ENCODE measurements at places on chromosomes 1 and 21.

- H3K27ac ChIP-seq, result no peak overlapping the region
- H3K4me1 ChIP-seq, result no peaks in the 10 kb centered on the region
- H3K27me3 ChIP-seq, result no peaks in the 10 kb centered on the region
- DNase-seq, result peak; percentile 74
- H3K4me3 ChIP-seq, result no peak overlapping the region
These were observed 236.2 kb downstream of the NFIA start for GRCh38 chr1:61318319-61319125.

GRCh38 chr1:1439546-1440261, 4.2 kb downstream of the VWA1 start:
- no peak for DNase-seq
- no peaks in the 10 kb centered on the region for H3K36me3 ChIP-seq
- H3K27ac ChIP-seq, result no peak overlapping the region
- peaks cover 26% of the 10 kb centered on the region for H3K27me3 ChIP-seq

DNA sequence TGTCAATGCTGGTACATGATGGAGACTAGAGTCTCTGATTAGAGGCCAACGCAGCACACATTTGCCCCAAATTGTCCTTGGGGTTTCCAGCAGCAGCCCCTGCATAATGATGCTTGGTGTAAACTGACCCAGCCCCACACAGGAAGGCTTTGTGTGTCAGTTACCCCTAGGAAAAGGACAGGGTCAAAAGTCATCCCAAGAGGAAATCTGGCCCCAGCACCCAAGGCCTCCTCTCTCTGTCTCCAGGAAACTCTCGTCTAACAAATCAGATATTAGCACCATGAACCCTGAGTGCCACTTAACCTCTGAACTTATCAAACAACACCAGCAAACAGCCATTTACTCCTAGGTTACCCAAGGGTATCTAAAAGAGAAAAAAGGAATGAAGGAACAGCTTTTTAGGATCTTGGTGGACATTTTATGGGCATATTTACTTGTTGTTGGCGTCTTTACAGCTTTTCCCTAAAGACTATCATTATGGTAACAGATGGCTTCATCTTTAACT, 84.5 kb downstream of the PSMG1 start:
- H3K36me3 ChIP-seq, result no peaks in the 10 kb centered on the region
- H3K4me3 ChIP-seq, result no peak overlapping the region
- no peak for DNase-seq
- H3K4me1 ChIP-seq, result no peaks in the 10 kb centered on the region
- H3K27ac ChIP-seq, result no peak overlapping the region

DNA sequence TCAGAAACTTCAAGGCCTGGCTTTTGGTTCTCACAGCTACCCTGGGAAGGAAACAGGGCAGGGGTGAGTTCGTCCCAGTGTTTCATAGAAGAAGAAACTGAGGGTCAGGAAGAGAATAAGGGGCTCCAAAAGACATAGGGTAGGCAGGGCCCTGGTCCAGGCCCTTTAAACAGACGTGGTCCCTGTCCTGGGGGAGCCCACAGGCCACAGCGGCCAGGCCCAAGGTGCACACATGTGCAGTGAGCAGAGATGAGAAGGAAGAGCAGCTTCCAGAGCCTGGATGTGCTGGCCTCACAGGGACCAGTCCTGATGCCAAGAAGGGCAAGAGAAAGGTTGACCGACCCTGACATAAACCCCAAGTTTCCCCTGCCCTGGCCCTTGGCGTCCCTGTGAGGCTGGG, 295.4 kb upstream of the VAMP3 start:
- peaks cover 37% of the 10 kb centered on the region for H3K4me1 ChIP-seq
- no peak for DNase-seq
- peaks cover 16% of the 10 kb centered on the region for H3K27me3 ChIP-seq
- no peak overlapping the region for H3K4me3 ChIP-seq
- H3K36me3 ChIP-seq, result no peaks in the 10 kb centered on the region
- H3K27ac ChIP-seq, result no peak overlapping the region

- H3K27ac ChIP-seq, result peak overlapping the region; percentile 15
- no peak overlapping the region for H3K4me3 ChIP-seq
- no peaks in the 10 kb centered on the region for H3K27me3 ChIP-seq
- peaks cover 2% of the 10 kb centered on the region for H3K4me1 ChIP-seq
- H3K36me3 ChIP-seq, result peaks cover 5% of the 10 kb centered on the region
- peak; percentile 58 for DNase-seq
These were observed 27.1 kb upstream of the LEPR start for GRCh38 chr1:65393347-65393746.

GRCh38 chr1:237152506-237153335, 110.7 kb downstream of the RYR2 start:
- no peak overlapping the region for H3K27ac ChIP-seq
- DNase-seq, result peak; percentile 31
- H3K4me3 ChIP-seq, result no peak overlapping the region
- no peaks in the 10 kb centered on the region for H3K27me3 ChIP-seq
- no peaks in the 10 kb centered on the region for H3K36me3 ChIP-seq
- no peaks in the 10 kb centered on the region for H3K4me1 ChIP-seq

- H3K27ac ChIP-seq, result no peak overlapping the region
- no peaks in the 10 kb centered on the region for H3K4me1 ChIP-seq
These were observed 701.8 kb upstream of the CXADR start for GRCh38 chr21:16811011-16811410.

DNA sequence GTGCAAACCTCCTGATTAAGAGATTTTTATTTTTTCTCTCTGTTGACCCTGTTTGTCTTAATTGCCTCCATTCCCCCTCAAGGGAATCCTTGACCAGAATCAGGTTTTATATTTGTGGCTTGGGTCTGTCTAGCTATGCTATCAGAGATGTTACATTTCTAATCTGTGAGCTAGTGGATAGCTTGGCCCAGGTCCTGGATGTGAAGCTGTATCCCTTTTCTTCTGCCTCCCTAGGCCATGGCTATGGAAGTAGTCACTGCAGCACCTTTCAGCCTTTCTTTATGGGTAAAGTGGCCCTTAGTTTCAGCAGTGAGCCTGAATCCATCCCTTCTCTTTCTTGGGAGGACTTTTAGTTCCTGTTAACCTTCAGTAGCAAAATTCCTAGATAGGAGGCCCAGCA, 17.0 kb upstream of the ANGEL2 start:
- no peak overlapping the region for H3K4me3 ChIP-seq
- no peak for DNase-seq
- no peaks in the 10 kb centered on the region for H3K4me1 ChIP-seq
- H3K36me3 ChIP-seq, result no peaks in the 10 kb centered on the region

DNA sequence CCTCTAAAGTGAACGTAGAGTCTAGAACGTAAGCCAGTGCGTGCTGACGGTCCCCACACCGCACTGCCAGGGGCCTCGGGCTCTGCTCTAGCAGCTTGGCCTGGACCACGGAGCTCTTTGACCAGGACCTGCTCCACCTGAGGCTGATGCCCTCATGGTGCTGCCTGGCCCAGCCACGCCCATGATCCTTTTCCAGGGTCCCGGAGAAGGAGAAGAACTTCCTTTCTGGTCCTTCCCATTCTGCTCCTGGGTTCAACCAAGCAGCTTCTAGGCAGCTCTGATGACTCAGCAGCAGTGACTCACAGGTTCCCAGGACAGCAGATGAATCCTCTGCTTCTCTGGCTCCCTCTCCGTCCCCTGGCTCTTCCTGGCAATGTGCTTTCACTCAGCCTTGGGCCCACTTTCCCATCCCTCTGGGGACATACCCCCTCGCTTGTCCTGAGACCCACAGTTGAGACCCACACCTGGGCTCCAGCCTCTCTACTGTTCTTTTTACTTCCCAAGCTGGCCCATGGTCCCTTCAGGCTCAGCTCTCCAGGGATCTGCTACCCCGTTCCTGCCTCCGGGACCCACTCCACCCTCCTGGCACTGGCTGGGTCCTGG, 246.3 kb upstream of the RAB4A start:
- DNase-seq, result peak; percentile 93
- no peaks in the 10 kb centered on the region for H3K36me3 ChIP-seq
- H3K27me3 ChIP-seq, result peaks cover 17% of the 10 kb centered on the region
- no peak overlapping the region for H3K27ac ChIP-seq

- peak overlapping the region; percentile 83 for H3K27ac ChIP-seq
- no peak overlapping the region for H3K4me3 ChIP-seq
- DNase-seq, result peak; percentile 84
- H3K36me3 ChIP-seq, result peaks cover 78% of the 10 kb centered on the region
- H3K4me1 ChIP-seq, result peaks cover 24% of the 10 kb centered on the region
These were observed 59.8 kb downstream of the CAPN2 start for GRCh38 chr1:223771814-223772770.

- H3K4me1 ChIP-seq, result no peaks in the 10 kb centered on the region
- no peak overlapping the region for H3K27ac ChIP-seq
- no peaks in the 10 kb centered on the region for H3K27me3 ChIP-seq
- no peak for DNase-seq
- H3K4me3 ChIP-seq, result no peak overlapping the region
These were observed 4.7 kb upstream of the SPRR3 start for GRCh38 chr1:152996633-152997400.

DNA sequence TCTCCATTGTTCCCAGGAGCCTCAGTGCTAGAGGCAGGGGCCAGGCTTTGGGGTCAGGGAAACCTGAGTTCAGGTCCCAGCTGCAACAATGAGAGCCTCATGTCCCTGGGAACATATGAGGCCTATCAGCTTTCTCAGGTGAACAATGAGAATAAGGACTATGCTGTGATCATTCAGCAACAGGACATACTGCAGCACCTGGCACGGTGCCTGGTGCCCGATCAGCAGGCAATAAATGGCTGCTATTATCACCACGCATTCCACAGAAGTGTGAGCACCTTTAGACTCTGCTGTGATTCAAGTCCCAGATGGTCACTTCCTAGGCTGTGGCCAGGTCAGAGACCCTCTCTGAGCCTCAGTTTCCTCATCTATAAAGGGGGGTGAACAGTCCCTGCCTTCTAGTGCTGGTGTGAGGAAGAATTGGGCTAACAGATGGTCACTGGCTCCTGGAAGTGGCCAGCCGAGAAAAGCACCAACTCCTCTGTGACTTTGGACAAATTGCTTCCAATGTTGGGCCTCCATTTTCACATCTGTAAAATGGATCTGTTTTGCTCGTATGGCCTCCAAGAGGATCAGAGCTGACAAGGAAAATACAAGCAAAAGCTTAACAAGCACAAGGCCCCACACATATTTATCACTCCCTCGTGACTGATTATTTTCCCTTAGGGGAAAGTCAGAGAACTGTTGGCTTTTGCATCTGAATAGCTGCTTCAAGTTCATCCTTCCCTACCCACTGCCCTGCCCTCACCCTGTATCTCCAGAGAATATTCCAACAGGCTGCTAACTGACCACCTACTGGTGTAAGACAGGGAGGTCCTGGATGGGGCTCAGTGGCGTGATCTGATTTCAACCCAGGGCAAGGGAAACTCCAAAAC, 1.1 kb downstream of the SLC5A9 start:
- no peaks in the 10 kb centered on the region for H3K36me3 ChIP-seq
- H3K27me3 ChIP-seq, result peaks cover 31% of the 10 kb centered on the region
- H3K4me3 ChIP-seq, result no peak overlapping the region
- H3K4me1 ChIP-seq, result peaks cover 6% of the 10 kb centered on the region

GRCh38 chr1:226677027-226678020, 61.8 kb downstream of the ITPKB start:
- no peak overlapping the region for H3K27ac ChIP-seq
- H3K27me3 ChIP-seq, result no peaks in the 10 kb centered on the region
- no peak overlapping the region for H3K4me3 ChIP-seq

GRCh38 chr1:23916209-23917131, 3.3 kb upstream of the CNR2 start:
- DNase-seq, result peak; percentile 72
- no peaks in the 10 kb centered on the region for H3K36me3 ChIP-seq
- peaks cover 3% of the 10 kb centered on the region for H3K4me1 ChIP-seq
- no peak overlapping the region for H3K4me3 ChIP-seq
- peaks cover 16% of the 10 kb centered on the region for H3K27me3 ChIP-seq

- H3K4me1 ChIP-seq, result peaks cover 5% of the 10 kb centered on the region
- no peaks in the 10 kb centered on the region for H3K27me3 ChIP-seq
- H3K4me3 ChIP-seq, result no peak overlapping the region
- H3K36me3 ChIP-seq, result no peaks in the 10 kb centered on the region
- H3K27ac ChIP-seq, result no peak overlapping the region
- no peak for DNase-seq
These were observed 66.0 kb downstream of the ZNF281 start for GRCh38 chr1:200343874-200344273.

GRCh38 chr1:70745199-70745598, 302.4 kb downstream of the PTGER3 start:
- no peaks in the 10 kb centered on the region for H3K27me3 ChIP-seq
- no peak overlapping the region for H3K27ac ChIP-seq
- H3K36me3 ChIP-seq, result no peaks in the 10 kb centered on the region
- no peak overlapping the region for H3K4me3 ChIP-seq
- DNase-seq, result no peak
- H3K4me1 ChIP-seq, result no peaks in the 10 kb centered on the region

GRCh38 chr1:207398986-207399385, 55.1 kb upstream of the CR2 start:
- peaks cover 5% of the 10 kb centered on the region for H3K4me1 ChIP-seq
- no peaks in the 10 kb centered on the region for H3K27me3 ChIP-seq
- no peak for DNase-seq
- no peak overlapping the region for H3K4me3 ChIP-seq
- no peak overlapping the region for H3K27ac ChIP-seq
- H3K36me3 ChIP-seq, result no peaks in the 10 kb centered on the region

DNA sequence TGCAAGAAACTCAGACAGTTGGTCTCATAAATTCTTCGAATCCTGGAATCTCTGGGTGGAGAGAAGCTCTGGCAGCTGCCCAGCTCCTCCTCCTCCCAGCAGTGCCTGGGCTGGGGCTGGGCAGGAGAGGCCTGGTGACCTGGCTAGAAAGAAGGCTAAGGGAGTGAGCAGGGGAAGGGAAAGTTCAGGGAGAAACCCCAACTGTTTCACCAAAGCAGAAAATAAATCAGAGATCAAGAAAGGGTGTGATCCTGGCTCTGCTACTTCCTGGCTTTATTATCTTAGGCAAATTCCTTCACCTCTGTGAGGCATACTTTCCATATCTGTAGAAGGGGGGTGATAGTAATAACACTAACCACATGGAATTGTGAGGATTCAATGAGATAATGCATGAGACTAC, 8.8 kb upstream of the COL16A1 start:
- peak; percentile 87 for DNase-seq
- H3K4me1 ChIP-seq, result peaks cover 38% of the 10 kb centered on the region
- no peaks in the 10 kb centered on the region for H3K36me3 ChIP-seq
- H3K4me3 ChIP-seq, result no peak overlapping the region
- H3K27ac ChIP-seq, result peak overlapping the region; percentile 91
- H3K27me3 ChIP-seq, result peaks cover 1% of the 10 kb centered on the region

DNA sequence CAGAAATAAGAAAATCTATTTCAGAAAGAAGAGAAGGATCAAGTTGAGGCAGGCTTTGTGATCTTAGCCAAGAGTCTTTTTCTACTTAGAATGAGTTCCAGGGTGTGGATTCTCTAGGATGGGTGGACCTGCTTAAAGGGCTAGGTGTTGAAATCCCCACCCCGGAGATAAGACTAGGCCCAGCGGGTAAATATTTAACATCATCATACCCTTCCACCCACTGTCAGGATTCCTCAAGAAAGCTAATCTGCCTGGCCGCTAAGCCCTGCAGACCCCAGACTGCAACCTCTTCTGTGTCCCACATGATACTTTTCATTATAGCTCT, 5.8 kb downstream of the IGSF9 start:
- H3K4me3 ChIP-seq, result no peak overlapping the region
- DNase-seq, result no peak
- no peaks in the 10 kb centered on the region for H3K36me3 ChIP-seq
- H3K27me3 ChIP-seq, result peaks cover 78% of the 10 kb centered on the region
- peaks cover 3% of the 10 kb centered on the region for H3K4me1 ChIP-seq
- H3K27ac ChIP-seq, result no peak overlapping the region
